ENCODE measurements at places on chromosomes 4 and X.

GRCh38 chr4:37549041-37549440, 137.1 kb downstream of the RELL1 start:
- DNase-seq, result no peak

DNA sequence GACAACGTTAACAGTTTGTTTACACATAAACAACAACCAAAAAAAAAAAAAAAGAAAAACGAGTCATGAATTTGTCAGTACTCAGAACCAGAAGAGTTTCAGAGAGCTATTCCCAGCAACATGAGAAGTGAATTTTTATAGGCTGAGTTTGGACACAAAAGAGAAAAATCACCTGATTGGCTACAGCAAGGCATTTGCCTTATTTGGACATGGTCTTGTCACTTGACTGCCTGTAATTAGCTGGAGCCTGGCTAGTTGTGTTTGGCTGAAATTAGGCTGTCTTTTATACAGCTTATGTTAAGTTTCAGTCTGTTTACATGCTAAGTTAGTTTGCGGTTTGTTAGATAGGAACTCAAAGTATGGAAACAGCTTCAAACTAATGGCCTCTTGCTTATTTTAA, 880 bp upstream of the TEX13A start:
- DNase-seq, result no peak

- no peak for DNase-seq
Measured at GRCh38 chrX:635428-636090, 5.0 kb downstream of the SHOX start.

DNA sequence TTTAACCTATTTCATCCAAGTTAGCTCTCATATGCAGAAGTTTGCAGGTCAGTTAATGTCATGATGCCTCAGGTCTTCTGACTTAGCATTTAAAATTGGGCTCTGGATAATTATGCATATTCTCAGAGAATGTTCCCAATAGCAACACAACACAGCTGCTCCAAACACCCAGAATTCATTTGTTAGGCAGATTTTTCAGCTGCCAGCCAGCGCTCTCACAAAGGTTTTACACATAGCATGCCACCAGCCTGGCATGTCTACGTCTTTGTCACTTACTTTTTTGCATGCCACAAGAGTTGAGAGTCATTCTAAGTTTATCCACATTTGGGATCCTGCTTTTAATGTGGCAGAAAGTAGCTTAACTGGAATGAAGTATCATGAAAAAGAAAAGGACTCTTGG, 84.8 kb downstream of the LIMCH1 start:
- DNase-seq, result no peak

- no peak for DNase-seq
Measured at GRCh38 chrX:25851141-25851540, 287.0 kb upstream of the MAGEB18 start.

GRCh38 chr4:75786938-75787337, 62.6 kb downstream of the USO1 start:
- no peak for DNase-seq

DNA sequence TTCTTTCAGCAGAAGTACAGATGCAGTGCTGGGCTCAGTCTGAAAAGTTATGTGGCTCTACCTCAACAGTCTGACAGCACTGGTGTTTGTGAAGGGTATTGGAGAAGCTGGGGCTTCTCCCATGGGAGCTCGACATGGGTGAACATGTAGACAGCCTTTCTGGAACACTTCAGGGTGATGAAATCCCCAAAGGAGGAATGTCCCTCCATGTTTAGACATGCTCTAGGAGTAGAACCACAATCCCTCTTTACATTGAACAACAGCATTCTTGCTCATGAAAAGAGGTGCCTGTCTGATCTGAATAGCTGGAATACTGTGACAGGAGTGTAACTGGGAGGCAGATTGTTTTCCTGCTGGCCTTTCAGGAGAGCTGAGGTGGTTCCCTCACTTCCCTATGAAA, 53.8 kb upstream of the NAP1L2 start:
- DNase-seq, result no peak

DNA sequence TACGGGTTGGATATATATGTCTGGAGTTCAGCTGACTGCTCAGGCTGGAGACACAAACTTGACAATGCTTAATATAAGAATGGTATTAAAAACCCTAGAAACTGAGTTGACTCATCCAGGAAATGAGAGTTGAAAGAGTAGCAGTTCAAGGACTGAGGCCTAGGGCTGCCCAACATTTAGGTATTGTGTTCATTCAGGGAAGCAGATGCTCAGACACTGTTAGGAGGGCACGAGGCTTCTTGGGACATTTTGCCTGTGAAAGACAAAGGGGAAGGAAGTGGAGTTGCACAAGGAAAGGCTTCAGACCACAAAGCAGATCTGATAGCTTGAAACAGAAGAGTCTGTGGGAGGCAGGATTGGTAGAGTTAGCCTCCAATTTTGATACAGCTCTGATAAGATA, 52.0 kb upstream of the HS3ST1 start:
- peak; percentile 25 for DNase-seq

DNA sequence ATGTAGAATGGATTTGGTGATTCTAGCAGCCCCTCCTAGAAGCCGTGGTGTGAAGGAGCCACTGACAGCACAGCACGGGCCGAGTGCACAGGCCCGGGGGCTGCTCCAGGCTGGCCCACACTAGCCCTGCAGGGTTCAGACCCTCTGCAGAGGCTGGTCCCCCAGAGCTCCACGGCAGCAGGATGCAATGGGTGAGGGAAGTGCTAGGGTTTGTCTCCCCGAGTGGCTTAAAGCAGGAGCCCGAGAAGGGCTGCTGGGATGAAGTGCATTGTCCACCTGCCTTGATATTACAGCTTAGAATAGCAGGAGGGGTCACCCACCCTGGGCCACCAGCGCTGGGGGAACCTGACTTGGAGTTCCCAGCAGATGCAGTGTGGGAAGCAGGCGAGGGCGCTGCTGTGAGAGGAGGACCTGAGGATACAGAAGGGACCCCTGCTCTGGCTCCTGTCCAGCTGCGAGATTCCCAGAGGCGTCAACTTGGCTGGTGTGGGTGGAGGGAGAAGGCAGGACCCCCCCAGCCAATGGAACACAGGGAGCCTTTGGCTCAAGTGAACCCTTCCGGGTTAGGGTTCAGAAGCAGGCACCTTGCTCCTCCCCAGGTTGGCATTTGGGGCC, 30.0 kb downstream of the WDR1 start:
- DNase-seq, result no peak

DNA sequence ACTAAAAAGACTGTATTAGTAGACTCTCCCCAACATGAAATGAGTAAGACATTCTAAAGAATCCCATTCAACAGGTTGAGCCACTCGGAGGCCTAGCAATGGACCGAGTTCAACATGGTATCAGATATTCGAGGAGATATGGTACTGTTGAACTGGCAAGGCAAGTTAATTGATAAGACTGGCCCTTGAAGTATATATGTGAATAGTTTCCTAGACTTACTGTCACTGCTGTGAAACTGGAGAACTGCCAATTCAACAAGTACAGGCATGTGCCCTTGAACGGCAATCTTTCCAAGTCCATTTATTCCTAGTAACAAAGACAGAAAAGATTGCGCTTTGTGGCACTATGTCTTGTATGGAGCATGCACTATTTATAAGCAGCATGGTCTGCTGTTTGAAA, 24.4 kb downstream of the FAT1 start:
- no peak for DNase-seq

- DNase-seq, result no peak
Measured at GRCh38 chr4:39706741-39707511, 9.0 kb downstream of the UBE2K start.

DNA sequence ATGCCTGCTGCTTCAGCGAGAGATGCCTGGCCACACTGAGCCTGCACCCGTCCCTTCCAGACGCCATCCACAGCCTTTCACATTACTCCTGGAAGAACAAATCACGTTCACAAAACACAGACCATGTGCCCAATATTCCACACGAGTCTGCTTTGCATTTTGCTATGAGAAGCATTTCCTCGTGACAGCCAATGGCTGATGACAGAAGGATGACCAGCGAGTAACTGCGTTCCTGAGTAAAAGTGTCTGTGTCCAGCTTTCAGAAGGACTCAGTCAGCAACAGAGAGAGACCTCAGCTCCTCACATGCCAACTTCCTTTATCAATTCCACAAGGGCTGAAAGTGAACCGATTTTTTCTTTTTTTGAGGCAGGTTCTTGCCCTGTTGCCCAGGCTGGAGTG, 19.5 kb downstream of the NAT8L start:
- DNase-seq, result no peak

DNA sequence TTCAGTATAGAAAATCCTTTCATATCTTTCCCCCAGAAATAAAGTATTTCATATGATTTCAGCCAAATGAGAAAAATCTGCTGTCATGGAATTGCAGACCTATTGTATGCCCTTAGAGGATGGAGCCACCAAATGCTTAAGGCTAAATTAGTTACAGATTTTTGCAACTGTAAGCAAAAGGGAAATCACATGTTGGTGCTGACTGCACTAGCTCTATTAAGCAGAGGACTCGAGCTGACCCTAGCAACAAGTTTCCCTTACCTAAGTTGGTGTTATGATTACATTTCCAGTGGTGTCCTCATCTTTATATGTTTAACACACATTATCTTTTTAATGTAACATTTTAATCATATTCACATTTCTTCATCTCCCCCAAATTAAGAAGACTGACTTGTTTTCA, 58.3 kb upstream of the DOCK11 start:
- no peak for DNase-seq

- DNase-seq, result peak; percentile 69
Measured at GRCh38 chrX:39855748-39856129, 242.0 kb downstream of the BCOR start.

DNA sequence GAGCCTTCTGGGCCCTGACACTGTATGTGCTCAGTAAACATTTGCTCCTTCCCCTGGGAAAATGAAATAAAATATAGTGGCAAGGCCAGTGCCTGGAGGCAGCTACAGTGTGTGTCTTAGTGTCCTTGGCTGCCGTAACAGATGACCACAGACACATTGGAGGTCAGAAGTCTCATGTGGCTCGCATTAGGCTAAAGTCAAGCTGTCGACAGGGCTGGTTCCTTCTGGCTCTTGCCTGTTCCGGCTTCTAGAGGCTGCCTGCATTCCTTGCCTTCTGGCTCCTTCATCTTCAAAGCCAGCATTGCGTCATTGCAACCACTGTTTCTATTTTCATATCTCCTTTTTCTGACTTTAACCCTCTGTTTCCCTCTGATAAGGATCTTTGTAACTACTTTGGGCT, 83.6 kb upstream of the STX18 start:
- DNase-seq, result no peak

- DNase-seq, result no peak
Measured at GRCh38 chrX:4674028-4674782, 960.8 kb upstream of the PRKX start.

- DNase-seq, result no peak
Measured at GRCh38 chr4:39201963-39202362, 19.6 kb downstream of the WDR19 start.

- DNase-seq, result no peak
Measured at GRCh38 chrX:115630204-115630603, 69.2 kb downstream of the PLS3 start.

DNA sequence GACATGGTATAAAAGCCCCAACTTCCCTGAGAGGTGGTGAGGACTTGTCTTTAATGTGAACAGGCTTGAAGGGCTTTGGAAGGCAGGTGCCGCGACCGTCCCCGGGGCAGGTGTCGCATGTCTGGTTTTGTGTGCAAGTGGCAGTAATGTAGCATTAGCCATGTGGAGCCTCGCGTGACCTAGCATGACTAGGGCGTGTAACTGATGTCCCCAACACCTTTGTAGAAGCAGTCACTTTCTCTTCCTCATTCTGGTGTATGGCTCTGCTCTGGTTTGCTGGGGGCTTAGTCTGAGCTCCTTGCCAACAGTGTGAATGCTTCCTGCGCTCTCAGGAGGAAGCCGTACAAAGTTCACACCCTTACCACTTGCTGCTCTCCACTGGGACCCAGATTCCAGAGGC, 145.7 kb downstream of the AMMECR1 start:
- DNase-seq, result no peak

- no peak for DNase-seq
Measured at GRCh38 chrX:39580043-39580442, 517.7 kb downstream of the BCOR start.

GRCh38 chr4:154049457-154050181, 260.7 kb upstream of the SFRP2 start:
- no peak for DNase-seq

DNA sequence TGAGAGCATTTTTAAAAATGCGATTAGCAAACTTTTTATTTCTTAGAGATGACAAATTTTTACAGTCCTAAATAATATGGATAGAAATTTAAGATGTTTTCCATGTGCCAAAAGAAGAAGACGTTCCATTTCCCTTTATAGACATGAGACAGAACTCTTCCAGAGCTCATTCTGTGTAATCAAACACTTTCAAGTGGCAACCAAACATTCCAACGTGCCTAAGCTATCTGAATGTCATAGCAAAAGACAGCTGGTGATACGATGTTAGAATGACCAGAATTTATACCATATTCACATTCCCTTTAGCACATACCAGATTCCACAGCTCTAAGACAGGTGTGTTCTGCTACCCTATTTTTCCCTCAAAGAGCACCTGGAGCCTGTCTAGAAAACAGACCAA, 133.2 kb downstream of the ENOX2 start:
- no peak for DNase-seq

Data from COLO829 (cell line).